ENCODE measurements at places on chromosomes 3 and 15.
A peak's percentile ranks its signal among the peaks of the same experiment; 100 is the strongest.

DNA sequence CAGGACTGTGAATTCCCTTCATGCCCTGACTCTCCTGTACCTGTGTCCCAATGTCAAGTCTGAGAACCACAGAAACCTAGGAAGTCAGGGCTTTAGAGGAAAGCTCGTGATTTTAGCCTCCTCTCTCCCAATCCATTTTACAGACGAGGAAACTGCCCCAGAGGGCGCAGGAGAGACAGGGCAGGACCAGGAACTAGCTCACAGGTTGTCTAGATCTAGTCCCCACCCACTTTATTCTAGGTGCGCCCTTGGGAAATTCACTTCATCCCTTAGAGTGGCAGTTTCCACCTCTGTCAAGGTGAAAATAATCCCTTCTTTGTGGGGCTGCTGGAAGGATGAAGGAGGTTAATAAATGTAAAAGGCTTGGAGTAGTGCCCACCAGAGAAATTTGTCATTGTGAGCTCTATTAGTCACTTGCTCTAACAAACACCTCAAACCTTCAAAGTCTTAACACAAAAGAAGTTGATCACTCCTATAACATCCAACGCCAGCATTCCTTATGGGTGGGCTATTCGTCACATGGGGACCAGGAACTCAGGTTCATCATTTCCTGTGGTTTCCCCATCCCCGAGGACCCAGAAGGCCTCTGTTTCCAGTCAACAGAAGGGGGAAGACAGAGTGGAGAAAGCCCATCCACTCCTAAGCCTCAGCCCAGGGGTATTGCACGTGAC lies 282.3 kb downstream of the XXYLT1 start:
- no peak for DNase-seq

DNA sequence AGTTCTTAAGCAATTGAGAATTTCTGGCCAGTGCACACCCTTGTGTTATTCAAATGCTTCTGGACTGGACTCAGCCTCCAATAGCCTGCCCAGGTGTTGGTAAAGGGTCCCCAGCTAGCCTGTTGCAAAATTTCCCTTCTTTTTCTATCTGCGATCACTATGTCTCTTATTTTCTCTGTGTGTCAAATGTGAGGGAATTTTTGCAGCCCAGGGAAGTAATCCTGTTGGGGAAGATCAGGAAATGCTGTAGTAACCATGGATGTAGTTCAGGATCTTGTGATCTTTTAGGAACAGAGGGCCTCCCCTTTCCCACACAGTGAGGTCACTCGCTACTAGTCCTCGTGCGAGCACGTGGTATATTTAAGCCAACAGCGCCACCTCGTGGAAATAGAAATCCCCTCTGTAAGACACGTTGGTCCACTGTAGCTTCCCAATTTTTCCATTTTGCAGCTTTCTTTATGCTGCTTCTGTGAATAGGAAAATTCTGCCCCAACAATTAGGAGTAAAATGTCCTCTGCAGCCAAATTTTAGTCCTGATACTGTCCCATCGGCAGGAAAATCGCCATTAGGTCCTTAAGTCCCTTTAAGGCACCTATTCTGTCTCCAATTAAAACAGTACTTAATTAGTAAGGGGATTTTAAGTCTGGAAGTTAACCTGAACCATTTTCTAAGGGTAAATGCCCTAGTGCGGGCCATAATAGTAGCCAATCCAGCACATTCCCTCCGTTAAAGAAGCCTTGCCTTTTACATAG lies 4.0 kb upstream of the SMCO1 start:
- peak; percentile 38 for DNase-seq

GRCh38 chr15:35533130-35534110 lies 12.5 kb downstream of the DPH6 start:
- DNase-seq = peak; percentile 76

DNA sequence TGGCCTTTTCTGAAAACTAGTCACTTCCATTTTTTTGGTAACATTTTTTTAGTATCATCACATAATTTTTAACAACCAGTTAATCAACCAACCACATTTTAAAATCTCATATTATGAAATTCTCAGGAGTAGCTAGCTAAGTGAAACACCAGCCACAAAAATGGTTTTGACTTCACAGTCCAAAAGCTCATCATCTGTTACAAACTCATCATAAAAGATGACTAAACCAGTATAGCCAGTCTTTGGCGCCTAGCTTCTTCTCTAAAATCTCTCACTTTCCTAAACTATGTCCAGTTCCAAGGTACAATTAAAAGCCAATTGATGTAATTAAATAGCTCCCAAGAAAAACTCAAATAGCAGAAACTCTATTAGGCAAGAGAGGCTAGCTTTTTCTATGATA lies 88.2 kb upstream of the ZNF385D start:
- peak; percentile 76 for DNase-seq

DNA sequence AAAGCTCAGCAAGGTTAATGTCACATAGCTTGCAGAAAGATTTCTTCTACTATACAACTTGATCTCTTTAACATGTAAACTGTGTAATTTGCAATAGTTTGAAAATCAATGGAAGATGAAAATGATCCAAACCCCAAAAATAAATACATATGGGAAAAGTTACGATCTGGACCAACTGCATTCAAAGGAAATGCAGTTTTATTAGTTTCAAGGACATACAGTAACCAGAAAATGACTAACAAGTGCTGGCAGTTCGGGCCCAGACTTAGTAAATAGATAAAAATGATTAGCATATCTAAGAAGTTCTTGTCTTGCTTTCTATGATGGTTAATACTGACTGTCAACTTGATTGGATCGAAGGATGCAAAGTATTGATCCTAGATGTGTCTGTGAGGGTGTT lies 37.3 kb upstream of the LEKR1 start:
- peak; percentile 27 for DNase-seq

- DNase-seq = no peak
Observed at GRCh38 chr3:98233468-98233867, 30.6 kb upstream of the OR5H6 start.

Data from fibroblast of upper back skin (primary cell).